Stimulated activated CD4-positive, alpha-beta T cell treated with anti-CD3 and anti-CD28 coated beads, Interleukin-15, amount 100 ng/mL, for 1 hour (primary cell): ENCODE measurements at places on chromosomes 11 and 22.

DNA sequence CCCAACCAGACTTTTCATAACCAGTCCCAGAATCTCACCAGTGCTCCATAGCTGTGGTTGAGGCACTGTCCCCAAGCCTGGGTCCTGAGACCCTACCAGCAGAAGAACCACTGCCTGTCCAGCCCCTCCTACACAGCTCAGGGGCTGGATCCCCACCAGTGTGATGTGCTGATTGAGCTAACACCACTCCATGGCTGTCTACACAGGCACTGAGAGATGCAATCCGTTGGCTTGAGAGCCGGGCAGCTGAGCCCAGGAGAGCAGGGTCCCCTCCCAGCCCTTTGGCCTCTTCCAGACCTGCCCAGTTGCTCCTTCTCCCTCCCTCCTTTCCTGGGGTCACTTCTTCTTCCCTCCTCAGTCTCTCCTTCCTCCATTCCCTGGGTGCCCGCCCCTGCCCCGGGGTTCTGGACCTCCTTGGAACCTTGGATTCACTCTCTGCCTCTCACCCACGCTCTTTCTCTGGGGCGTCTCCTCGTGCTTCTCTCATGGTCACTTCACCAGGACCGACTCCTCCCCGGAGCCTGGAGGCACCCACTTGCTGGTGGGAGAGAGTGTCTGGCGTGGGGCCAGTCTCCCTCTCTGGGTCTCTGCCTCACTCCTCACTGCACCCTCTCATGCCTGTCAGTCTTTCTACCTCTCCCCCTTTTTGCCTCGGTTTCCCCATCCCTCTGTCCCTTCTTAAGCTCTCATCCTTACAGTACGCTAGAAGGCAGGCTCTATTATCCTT is 706 bp upstream of the SCYL1 start:
- DNase-seq = no peak

- DNase-seq = no peak
Measured at GRCh38 chr11:57777969-57778317, 16.3 kb downstream of the CTNND1 start.

GRCh38 chr11:93765551-93765950 is 18.5 kb upstream of the MED17 start:
- DNase-seq = no peak

DNA sequence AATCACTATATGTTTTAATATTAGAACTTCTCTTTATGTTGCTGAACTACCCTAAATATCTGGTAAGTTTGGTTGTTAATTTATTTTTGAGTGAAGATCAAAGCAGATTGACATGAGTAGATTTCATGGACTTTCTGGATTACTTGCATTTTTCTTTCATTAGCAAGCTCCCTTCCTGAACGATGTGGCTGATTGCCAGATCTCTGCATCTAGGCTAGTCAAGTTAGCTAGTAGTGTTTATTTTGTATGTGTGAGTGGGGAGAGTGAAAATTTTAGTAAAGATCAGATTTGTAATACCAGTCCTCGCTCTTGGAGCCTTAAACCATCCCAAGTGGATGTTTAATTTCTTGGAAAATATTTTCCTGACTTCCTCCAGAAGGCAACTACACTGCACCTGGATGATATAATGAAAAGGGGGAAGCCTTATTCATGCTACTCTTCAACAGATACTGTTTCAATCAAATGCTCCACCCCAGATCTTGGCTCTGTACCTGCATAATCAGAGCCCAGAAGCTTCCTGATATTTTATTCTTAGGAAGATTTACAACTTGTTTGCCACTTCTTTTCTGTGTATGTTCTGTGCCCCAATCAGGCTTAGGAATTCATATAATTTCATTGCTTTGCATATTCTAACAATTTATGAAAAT is 143.2 kb upstream of the GRIA4 start:
- DNase-seq = no peak

DNA sequence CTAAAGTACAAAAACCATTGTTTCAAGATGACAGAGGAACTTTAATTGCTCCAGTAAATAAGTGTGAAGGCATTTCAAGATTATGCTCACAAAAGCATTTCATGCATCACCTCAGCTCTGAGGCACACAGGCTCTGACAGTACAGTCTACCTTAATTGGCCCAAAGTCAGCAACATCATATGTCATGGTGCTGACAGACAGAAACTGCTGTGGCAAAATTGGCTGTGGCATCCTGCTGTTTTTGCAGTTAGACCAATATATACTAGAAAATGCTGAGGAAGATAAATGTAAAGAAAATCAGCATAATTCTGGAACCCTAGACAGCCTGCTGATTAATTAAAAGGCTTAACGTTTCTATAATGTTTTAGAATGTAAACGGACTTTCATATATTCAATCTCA is 34.9 kb upstream of the PPP2R1B start:
- no peak for DNase-seq

DNA sequence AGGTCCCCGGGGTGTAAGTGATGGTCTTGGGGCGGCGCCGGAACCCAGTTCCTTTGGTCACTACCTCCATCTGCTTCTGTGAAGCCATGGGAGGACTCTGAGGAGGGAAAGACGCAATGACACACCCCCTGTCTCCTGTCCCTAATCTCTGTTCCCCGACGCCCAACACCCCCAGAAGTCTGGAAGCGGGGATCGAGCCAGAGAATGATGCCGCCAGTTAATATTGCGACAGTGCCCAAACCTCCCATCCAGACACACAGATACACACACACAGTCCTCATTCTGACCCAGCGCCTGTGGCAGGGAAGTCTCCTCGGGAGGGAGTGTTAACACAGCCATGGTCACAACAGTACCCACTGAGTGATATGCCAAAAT is 352 bp downstream of the C22orf23 start:
- no peak for DNase-seq

- DNase-seq = no peak
Measured at GRCh38 chr11:92591521-92591920, 366.9 kb downstream of the FAT3 start.

- no peak for DNase-seq
Measured at GRCh38 chr22:43824724-43825420, 12.8 kb upstream of the EFCAB6 start.

GRCh38 chr11:33452836-33453624 is 195.8 kb downstream of the HIPK3 start:
- no peak for DNase-seq

DNA sequence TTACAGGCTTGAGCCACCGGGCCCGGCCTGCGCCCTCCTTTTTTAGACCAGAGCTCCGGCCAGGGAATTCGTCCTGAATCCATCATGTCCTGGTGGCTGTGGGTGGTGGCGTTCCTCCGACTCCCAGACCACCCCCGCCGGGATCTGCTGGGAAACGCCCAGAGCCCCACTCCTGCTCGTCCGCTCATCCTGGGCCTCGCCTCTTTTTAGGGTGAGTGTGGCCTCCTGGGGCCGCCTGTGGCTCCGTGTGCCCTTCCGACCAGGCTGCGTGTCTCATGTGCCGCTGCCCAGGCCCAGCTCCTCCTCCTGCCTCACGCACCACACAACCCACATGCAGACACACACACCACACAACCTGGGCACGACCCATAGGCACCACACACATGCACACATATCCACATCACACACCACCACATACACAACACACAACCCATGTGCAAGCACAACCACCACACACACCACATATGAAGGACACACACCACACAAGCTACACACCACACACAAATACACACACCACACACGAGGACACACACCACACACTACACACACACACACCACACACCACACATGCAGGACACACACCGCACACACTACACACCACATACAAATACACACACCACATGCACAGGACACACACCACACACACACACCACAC is 946.2 kb downstream of the BRD1 start:
- DNase-seq = no peak
